ENCODE measurements at places on chromosomes 1 and 21. TPM values are rescaled to one million over a fixed set of nuclear protein-coding genes. Genes with fewer than 3 reads are reported as not detected.

The DIO1 gene
- not detected for total RNA-seq

The SPRR2G gene
- not detected for total RNA-seq

The STMN1 gene
- total RNA-seq, result 17.9 TPM

The CHD5 gene
- under 0.01 TPM for total RNA-seq

The VHLL gene
- total RNA-seq, result not detected

The LHX8 gene
- not detected for total RNA-seq

The ZBTB8B gene
- not detected for total RNA-seq

The SLC30A10 gene
- total RNA-seq, result not detected

The MANEAL gene
- 2.1 TPM for total RNA-seq

The ZFP69 gene
- total RNA-seq, result 2.1 TPM

The GNG4 gene
- 0.09 TPM for total RNA-seq

The IL22RA1 gene
- total RNA-seq, result not detected

The DMBX1 gene
- total RNA-seq, result not detected

The LAX1 gene
- total RNA-seq, result not detected

The TRNP1 gene
- total RNA-seq, result 207 TPM

The ESPN gene
- total RNA-seq, result under 0.01 TPM

The CELA2A gene
- total RNA-seq, result not detected

The APCS gene
- not detected for total RNA-seq

The AVPR1B gene
- not detected for total RNA-seq

The CASZ1 gene
- total RNA-seq, result under 0.01 TPM

The CELA3B gene
- not detected for total RNA-seq

The KLF17 gene
- total RNA-seq, result not detected

The CCDC185 gene
- not detected for total RNA-seq

The RGS13 gene
- total RNA-seq, result not detected

The ADAMTS1 gene
- 73.5 TPM for total RNA-seq

The GPR153 gene
- total RNA-seq, result 24.6 TPM

The DDR2 gene
- 158 TPM for total RNA-seq

The GJA5 gene
- not detected for total RNA-seq

The PEX19 gene
- total RNA-seq, result 48.5 TPM

The LMX1A gene
- total RNA-seq, result not detected

The TCHHL1 gene
- not detected for total RNA-seq

The FAAH gene
- 0.43 TPM for total RNA-seq

The DPT gene
- total RNA-seq, result 3.0 TPM

The MMP23B gene
- total RNA-seq, result 117 TPM

Data from pericardium fibroblast (primary cell).